ENCODE measurements at places on chromosomes 4 and X. TPM values are rescaled to one million over a fixed set of nuclear protein-coding genes. Genes with fewer than 3 reads are reported as not detected.

Gene SYNPO2
- 2.6 TPM for total RNA-seq

Gene NLRP2B
- not detected for total RNA-seq

Gene WDR1
- total RNA-seq: 320 TPM

Gene PRDM8
- total RNA-seq: 0.36 TPM

Gene CENPE
- total RNA-seq: 1.0 TPM

Gene FAM9C
- total RNA-seq: not detected

Gene TCEAL2
- not detected for total RNA-seq

Gene KCND1
- total RNA-seq: 0.93 TPM

Measured in nasal cavity respiratory epithelium epithelial cell of viscerocranial mucosa (primary cell).